ENCODE measurements at places on chromosomes 2 and 18.

GRCh38 chr18:35121531-35121930 is 80.3 kb downstream of the MAPRE2 start:
- DNase-seq = no peak

DNA sequence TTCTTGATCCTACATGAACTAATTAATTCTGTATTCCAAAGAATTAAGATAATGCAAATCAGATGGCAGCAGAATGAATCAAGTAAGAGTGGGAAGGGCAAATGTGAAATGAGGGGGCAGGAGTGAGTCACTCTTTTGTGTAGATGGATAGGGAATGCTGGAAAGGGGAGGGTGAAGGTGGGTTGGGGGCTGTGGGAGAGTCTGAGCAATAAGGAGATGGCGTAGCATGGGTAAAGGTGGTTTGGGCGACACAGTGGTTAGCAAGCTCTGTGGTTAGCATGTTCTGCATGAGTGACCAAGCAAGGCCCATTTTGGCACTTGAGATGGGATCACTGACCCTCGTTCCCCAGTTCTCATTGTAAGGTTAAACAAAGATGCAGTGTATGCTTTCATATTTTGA is 20.4 kb downstream of the GPD2 start:
- DNase-seq = no peak

DNA sequence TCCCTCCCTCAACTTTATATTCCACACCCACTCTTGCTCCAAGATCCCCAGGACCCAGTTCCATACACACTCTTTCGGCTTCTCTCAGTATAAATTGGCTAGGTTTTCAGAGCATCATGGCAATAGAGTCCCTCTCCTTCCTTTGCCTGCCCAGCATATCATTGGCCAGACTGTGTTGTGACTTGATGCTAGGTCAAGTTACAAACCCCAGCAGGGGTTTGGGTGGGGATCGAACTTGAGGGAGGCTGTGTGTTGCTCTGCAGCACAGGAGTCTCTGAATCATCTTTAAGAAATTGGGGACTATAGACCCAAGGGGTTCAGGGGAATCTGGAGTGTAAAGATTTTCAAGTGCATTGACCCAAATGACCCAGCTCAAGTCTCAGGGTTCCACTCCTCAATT is 477.5 kb upstream of the MEIS1 start:
- DNase-seq = no peak

DNA sequence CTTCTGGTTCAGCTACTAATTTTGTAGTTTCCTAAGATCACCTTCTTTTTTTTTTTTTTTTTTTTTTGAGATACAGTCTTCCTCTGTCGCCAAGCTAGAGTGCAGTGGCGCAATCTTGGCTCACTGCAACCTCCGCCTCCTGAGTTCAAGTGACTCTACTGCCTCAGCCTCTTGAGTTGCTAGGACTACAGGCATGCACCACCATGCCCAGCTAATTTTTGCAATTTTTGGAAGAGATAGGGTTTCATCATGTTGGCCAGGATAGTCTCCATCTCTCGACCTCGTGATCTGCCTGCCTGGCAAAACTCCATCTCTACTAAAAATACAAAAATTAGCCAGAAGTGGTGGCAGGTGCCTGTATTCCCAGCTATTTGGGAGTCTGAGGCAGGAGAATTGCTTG is 301.5 kb upstream of the TFPI start:
- DNase-seq = no peak

DNA sequence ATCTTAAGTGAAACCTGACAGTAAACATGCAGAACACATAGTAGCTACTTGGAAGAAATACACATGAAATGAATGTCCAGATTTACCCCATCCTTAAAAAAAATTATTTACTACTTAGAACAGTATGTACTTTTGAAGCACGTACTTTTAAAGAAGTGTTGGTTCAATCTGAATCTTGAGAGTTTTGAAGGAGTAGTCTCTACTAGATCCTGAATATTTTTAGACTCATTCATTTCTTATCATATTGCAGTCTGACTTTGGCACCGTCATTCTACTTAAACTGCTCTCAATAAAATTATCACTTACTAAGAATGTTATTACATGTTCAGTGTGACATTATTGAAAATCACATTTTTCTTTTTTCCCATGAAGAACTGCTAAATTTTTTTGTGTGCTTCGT is 187.8 kb downstream of the DPP4 start:
- DNase-seq = no peak

DNA sequence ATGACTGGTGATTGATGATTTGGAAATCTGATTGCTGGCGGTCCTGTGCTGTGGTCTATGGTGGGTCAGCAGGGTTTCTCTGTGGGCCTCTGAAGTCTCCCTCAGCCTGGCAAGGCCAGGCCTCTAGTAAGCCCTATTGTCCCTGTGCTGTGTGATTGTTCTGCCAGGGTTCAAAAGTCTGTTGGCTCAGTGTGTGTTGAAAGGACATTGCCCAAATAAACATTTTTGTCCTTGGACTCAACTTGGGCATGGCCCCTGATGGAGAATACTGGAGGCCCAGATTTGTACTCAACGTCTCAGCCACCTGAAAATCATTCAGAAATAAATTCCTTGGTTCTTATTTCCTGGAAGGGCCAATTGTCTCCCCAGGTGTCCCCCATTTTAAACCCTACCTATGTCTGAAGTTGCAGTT is 74.4 kb downstream of the MAP4K4 start:
- DNase-seq = no peak
